Activated CD4-positive, alpha-beta T cell treated with anti-CD3 and anti-CD28 coated beads, Interleukin-2, Interleukin-4, amounts not matched to agents 100 ng/mL and 50 ng/mL, durations not matched to agents 16 hours and 8 hours (primary cell): ENCODE measurements at places on chromosomes 2 and 18.
A peak's percentile ranks its signal among the peaks of the same experiment; 100 is the strongest.

DNA sequence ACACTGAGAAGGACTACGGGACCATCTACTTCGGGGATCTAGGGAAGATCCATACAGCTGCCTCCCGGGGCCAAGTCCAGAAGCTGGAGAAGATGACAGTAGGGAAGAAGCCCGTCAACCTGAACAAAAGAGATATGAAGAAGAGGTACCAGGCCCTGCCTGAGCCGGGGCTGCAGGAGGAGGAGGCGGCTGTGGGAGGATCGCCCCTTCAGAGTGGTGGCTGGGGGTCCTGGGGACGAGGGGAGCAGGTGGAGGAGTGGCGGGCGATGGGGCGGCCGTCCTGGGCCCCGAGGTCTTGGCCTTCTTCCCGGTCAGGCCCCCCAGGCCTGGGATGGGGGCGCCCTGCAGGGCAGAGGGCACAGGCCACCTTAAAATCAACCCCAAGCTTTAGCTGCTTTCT lies 524 bp downstream of the ANKRD30B start:
- no peak for DNase-seq

GRCh38 chr2:112692918-112693317 lies 27.9 kb upstream of the NT5DC4 start:
- DNase-seq, result peak; percentile 45

GRCh38 chr18:75350512-75350839 lies 77.0 kb downstream of the SMIM21 start:
- DNase-seq, result no peak

DNA sequence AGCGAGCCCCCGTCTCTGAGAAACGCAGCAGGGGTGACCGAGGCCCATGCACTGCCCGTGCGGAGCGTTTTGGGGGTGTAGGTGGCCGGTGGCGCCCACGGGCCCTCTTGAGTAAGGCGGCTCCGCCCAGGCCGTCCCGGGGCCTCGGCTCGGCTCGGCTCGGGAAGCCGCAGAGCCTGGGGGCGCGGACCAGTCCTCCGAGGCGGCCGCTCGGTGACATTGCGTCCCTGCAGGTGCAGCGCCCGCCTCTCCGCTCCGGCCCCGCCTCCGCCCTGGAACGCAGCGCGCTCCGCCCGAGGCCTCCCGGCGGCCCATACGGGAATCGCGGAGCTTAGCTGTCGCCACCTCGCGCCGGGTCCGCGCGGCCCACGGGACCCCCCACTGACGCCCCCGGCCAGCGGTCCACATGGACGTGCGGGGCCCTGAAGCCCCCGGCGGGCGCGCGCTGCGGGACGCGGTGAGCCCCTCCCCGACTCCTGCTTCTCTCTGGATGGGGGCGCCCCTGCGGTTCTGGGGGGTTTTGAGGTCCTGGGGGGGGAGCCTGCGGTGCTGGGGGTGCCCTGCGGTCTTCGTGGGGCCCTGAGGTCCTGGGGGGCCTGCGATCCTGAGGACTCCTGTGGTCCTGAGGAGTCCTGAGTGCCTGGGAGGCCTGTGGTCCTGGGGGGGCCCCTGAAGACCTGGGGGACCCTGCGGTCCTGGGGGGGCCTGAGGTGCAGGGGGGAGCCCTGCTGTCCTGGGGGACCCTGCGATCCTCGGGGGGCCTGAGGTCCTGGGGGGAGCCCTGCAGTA lies at the start of gene HSBP1L1:
Gene HSBP1L1 (plus strand): TSS at position 314 of the 789 bp plus-strand sequence. CDS start 93 bp downstream, at position 407.
- peak; percentile 44 for DNase-seq

DNA sequence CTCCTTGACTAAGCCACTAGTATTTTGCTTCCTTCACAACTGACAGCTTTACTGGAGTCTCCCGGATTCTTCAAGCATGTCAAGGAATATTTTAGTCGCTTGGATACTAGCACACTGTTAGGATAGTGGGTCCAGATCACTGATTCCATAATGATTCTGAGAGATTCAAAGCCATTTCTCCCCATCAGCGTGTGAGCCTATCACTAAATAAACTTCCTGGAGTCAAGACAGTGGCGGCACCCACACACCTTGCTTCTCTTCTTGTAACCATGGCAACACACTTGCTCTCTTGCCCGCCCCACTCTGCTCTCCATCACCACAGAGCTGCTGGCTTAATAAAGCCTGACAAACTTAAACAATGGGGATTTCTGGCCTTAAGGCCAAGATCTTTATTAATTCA lies 245.1 kb downstream of the LRRTM1 start:
- DNase-seq, result no peak

- no peak for DNase-seq
These were observed 95.1 kb downstream of the ASB1 start for GRCh38 chr2:238521870-238522269.
